Thoracic aorta (tissue), 2 donors: ENCODE measurements at places on chromosomes 12 and 14.

DNA sequence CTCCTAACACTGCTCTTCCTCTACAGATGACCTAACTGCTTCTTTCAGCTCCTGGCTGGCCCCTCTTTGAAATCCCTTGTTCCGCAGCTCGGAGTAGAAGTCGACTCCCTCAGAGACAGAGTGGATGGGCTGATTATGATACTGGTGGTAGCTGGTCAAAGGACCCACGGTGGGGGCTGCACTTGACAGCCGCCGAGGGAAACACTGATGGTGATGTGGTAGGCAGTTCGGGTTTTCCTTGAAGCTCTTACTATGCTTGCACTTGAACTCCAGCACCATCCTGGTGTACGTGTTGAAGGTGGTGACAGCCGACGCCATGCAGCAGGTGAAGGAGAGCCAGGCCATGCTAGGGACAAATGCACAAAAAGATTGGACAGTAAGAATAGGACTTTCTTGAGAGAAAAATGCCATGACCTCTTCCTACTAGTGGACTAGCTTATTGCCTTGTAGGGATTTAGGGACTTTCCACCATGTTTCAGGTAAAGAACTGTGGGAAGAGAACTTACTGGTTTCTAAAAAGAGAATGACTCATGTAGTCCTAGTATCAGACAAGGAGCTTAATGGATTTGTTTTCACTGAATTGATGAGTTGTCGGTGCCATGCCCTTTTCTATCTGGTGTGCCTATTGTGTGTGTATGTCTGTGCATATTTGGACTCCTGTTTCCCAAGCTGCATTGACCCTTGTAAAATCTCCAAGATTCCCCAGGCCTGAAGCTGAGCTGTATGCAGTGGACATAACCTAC lies 18.4 kb downstream of the GSG1 start:
- DNase-seq, result no peak
- H3K27me3 ChIP-seq, result no peaks in the 10 kb centered on the region
- no peak overlapping the region for H3K4me3 ChIP-seq
- no peaks in the 10 kb centered on the region for H3K4me1 ChIP-seq

DNA sequence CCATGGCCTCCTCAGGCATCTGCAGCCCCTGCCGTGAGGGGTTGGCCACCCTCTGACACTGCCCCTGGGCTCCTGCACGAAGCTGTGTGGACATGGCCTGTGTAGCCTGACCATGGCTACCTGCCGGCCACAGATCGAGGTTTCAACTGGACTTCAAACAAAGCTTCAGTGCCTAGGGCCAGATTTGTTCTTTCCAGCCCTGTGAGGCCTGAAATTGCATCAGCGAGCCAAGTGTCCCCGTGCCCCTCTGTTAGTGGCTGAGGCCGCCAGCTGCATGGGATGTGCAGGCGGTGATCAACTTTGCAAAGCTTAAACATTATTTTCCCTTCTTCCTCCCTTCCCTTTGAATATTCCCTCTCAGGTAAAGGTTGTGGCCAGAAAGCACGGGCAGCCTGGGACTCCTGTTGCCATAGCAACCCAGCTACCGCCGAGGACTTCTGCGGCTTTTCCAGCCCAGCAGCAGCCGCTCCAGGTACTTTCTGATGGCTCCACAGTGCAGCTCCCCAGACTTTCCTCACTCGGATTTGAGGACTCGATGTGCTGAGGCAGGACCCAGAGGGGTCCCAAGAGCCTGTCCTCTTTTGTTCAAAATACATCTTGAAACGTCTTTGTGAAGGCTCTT lies 35.8 kb downstream of the DDX51 start:
- DNase-seq, result no peak
- no peaks in the 10 kb centered on the region for H3K27me3 ChIP-seq
- no peak overlapping the region for H3K4me3 ChIP-seq
- H3K27ac ChIP-seq, result no peak overlapping the region
- no peaks in the 10 kb centered on the region for H3K4me1 ChIP-seq

DNA sequence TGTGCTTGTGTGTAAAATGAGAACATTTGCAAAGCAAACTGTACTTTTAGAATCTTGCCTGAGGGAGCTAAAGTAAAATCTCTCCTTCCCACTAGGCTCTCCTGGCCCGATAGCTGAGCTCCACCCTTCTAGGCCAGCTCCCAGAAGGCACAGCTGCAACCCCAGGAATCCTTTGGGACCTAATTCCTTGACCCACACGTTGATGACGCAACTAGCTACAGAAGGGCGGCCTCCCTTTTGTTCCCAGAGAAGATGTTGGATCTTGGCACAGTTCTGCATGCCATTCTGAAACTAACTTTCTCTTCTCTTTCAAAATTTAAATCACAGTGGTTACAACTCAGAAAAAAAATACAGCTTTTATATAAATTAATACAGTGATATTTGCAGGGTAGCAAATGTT lies 268.1 kb downstream of the EGLN3 start:
- H3K27me3 ChIP-seq, result no peaks in the 10 kb centered on the region
- no peak overlapping the region for H3K27ac ChIP-seq
- no peak overlapping the region for H3K4me3 ChIP-seq
- DNase-seq, result no peak
- H3K4me1 ChIP-seq, result peaks cover 16% of the 10 kb centered on the region
- H3K36me3 ChIP-seq, result no peaks in the 10 kb centered on the region

DNA sequence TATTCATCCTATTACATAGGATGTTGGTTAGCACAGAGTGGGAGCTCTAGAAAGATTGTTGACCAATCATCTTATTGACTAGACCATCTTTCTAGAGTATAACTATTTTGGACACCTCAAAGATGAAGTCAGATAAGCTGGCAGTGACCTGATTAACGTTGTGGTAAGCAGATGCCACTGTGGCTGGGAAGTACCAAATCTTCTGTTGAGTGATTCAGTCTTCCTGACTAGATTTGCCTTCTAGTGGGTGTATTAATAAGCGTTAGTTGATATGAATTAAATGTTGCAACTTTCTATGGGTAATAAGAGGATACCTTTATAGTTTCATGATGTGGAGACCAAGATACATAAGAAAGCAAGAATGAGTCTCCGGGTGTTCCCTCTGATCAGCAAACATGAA lies 51.2 kb upstream of the HELB start:
- H3K4me1 ChIP-seq, result no peaks in the 10 kb centered on the region
- DNase-seq, result no peak
- H3K4me3 ChIP-seq, result no peak overlapping the region
- no peak overlapping the region for H3K27ac ChIP-seq
- H3K36me3 ChIP-seq, result peaks cover 16% of the 10 kb centered on the region
- no peaks in the 10 kb centered on the region for H3K27me3 ChIP-seq

DNA sequence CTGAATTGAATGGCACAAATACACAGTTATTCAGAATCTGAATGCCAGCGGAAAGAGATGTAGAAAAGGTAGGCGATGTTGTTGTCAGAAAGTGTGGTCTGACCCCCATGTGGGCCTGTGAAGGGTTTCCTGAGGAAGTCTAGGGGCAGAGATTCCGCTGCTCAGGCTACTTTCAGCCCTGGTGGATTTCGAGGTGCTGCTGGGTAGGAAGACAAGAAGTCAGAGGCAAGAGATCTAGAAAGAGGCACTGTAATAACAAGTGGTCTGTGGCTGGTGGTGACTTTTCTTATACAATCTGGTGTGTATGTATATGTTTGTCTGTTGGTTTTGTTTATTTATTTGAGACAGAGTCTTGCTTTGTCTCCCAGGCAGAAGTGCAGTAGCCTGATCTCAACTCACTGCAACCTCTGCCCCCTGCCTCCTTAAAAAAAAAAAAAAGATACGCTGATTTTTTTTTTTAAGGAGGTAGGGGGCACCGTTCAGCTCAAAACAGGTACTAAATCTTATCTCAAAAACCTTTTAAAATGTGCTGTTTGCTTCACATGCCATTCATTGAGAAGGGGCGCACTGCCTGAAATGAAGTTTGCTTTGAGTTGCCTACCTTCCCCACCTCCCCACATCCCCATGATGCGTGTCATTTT lies 27.1 kb upstream of the MANSC4 start:
- H3K36me3 ChIP-seq, result no peaks in the 10 kb centered on the region
- peaks cover 31% of the 10 kb centered on the region for H3K4me1 ChIP-seq
- no peak for DNase-seq
- H3K4me3 ChIP-seq, result no peak overlapping the region

DNA sequence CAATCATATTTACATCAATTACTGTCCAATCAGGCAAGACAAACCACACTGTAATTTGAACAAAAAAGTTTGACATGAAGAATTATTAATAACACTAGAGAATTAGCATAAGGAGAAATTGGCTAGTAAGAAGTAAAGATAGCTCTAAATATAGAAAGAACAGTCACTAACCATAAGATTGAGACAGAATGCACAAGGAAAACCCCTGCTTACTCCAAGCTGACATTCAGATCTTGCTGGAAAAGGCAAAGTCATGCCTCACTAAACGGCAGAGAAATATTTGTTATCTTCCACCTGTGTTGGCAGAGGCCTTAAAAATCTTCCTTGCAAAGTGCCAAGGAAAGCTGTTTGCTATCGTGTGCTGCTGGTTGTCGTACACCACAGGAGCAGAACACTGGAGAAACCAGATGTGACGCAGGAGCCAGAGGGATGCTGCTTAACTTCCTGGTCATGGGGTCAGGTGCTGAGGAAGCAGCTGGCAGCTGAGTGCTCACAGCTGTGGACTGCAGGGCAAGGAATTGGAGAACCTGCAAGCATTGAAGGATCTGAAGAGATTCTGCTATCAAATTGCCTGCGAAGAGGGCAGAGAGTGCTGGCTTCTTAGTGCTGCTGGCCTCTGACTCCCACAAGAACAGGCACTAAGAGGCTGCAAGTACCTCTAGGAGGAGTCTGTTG lies 1323.3 kb downstream of the LRFN5 start:
- H3K4me1 ChIP-seq, result no peaks in the 10 kb centered on the region
- peak overlapping the region; percentile 11 for H3K4me3 ChIP-seq
- H3K27me3 ChIP-seq, result no peaks in the 10 kb centered on the region
- H3K27ac ChIP-seq, result no peak overlapping the region

DNA sequence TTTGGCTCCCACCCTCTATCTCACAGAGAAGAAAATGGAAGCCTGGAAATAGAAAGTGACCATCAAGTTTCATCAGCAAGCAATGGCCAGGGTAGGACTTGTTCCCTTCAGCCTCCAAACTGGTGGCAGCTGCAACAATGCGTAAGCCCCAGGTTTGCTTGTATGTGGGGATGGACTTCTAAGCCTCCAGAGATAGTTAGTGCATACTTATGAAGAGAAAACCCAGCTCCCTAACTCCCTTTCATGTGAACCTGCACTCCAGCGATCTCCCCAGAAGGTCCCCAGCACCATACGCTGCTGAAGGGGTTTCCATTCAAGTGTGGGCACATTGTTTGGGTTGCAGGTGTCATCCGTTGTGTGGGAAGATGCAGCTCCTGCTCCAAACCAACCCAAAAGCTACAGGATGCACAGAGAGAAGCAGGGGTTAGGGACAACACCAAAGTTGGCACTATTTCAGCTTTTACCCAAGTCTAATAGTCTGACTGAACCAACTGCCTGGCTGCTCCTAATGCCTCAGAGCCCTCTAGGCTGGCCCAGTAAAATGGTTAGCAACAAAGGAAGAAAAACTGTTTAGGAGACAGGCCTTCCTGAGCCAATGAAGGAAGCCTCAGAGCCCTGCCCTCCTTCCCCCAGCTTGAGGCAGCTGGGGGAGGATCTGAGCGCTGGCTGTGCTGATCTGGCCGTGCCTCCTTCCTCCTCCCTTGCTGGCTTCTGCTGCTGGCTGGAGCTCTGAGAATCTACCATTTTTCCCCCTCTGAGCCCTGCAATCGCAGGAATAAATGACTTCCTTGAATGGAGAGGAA lies 12.3 kb downstream of the ZFP36L1 start:
- no peak for DNase-seq
- H3K36me3 ChIP-seq, result no peaks in the 10 kb centered on the region
- H3K27ac ChIP-seq, result peak overlapping the region; percentile 20
- H3K4me3 ChIP-seq, result peak overlapping the region; percentile 5
- peaks cover 17% of the 10 kb centered on the region for H3K4me1 ChIP-seq

GRCh38 chr12:6582196-6582595 lies 14.1 kb upstream of the NOP2 start:
- no peak overlapping the region for H3K4me3 ChIP-seq
- peaks cover 86% of the 10 kb centered on the region for H3K36me3 ChIP-seq
- H3K27me3 ChIP-seq, result no peaks in the 10 kb centered on the region
- no peak for DNase-seq
- H3K4me1 ChIP-seq, result no peaks in the 10 kb centered on the region
- no peak overlapping the region for H3K27ac ChIP-seq

DNA sequence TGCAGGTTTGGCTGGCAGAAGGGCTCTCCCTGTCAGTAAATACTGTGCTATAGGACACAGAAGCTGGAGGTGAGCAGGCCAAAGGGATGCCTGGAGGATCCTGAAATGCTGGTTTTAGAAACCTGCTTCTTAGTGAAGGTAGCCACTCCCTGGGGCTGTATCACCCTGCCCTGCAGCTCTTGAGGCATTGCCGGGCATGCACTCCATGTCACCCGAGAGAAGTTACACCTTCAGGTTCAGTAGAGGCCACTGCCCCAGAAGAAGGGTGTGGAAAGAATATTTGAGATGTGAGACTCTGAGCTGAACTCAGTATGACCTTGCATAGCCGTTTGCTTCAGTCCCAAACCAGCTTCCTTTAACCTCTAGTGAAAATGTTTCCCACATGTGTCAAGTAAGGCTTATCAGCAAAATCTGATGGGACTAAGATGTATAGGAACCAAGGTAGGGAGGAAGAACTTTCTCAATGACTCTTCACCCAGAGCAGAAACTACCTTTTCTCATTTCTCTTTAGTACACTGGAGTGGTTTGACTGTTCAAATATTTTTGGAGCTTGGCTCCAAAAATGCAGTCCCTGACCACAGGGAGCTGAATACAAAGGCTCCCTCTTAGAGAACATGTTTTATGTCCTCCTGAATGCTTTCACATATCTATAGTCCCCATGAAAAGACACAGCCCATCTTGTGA lies 164.5 kb upstream of the DYRK2 start:
- H3K4me3 ChIP-seq, result no peak overlapping the region
- no peaks in the 10 kb centered on the region for H3K27me3 ChIP-seq
- H3K36me3 ChIP-seq, result no peaks in the 10 kb centered on the region

- no peak overlapping the region for H3K4me3 ChIP-seq
- H3K36me3 ChIP-seq, result no peaks in the 10 kb centered on the region
- DNase-seq, result no peak
Observed at GRCh38 chr12:91964501-91964900, 181.1 kb downstream of the BTG1 start.

- H3K4me1 ChIP-seq, result no peaks in the 10 kb centered on the region
- no peak overlapping the region for H3K27ac ChIP-seq
- no peak overlapping the region for H3K4me3 ChIP-seq
Observed at GRCh38 chr14:94681300-94682060, 69.3 kb downstream of the SERPINA3 start.

GRCh38 chr12:29895966-29896365 lies 112.2 kb upstream of the TMTC1 start:
- no peak for DNase-seq
- H3K27ac ChIP-seq, result no peak overlapping the region
- no peaks in the 10 kb centered on the region for H3K36me3 ChIP-seq
- no peaks in the 10 kb centered on the region for H3K4me1 ChIP-seq

DNA sequence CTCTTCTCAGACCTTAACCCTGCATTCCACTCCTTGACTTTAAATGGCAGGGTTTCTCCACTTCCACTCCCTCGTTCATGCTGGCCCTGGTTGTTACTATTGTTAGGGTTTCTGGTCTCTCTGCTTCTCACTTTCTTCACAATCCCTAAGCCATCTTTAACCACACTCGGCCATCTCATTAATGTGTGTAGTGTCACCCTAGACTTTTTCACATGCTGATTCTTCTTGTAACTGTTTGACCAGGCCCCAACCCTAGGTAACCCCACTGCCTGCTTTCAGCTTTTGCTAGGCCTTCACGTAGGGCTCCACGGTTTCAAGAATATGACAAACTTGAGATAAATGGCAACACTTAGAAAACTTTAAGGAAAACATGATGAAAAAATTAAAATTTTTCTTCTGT lies 195.1 kb downstream of the IPO8 start:
- no peak for DNase-seq
- no peak overlapping the region for H3K4me3 ChIP-seq
- no peaks in the 10 kb centered on the region for H3K27me3 ChIP-seq
- no peaks in the 10 kb centered on the region for H3K4me1 ChIP-seq
- H3K27ac ChIP-seq, result no peak overlapping the region
